ENCODE measurements at places on chromosomes 12 and 14.

DNA sequence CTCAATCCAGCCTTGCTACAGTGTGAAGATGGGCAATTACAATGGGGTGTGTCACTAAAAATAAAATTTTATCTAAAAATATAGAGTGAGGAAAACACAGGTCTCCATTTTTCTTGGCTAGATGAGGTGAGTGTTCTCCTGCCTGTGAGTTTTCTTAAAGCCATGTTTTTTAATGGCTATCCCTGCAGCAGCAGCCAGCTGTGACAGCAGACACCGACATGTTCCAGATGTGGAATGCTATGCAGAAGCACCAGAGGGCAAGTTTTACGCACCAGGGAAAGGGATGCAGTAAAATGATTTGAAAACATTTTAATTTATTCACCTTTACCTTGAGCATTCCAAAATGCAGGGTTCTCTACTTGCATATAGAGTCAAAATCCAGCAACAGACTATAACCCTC is 577.0 kb upstream of the STXBP6 start:
- DNase-seq: no peak

- no peak for DNase-seq
Observed at GRCh38 chr12:53593707-53594106, 32.5 kb downstream of the ATF7 start.

- no peak for DNase-seq
Observed at GRCh38 chr12:54762390-54762789, 91.9 kb upstream of the MUCL1 start.

DNA sequence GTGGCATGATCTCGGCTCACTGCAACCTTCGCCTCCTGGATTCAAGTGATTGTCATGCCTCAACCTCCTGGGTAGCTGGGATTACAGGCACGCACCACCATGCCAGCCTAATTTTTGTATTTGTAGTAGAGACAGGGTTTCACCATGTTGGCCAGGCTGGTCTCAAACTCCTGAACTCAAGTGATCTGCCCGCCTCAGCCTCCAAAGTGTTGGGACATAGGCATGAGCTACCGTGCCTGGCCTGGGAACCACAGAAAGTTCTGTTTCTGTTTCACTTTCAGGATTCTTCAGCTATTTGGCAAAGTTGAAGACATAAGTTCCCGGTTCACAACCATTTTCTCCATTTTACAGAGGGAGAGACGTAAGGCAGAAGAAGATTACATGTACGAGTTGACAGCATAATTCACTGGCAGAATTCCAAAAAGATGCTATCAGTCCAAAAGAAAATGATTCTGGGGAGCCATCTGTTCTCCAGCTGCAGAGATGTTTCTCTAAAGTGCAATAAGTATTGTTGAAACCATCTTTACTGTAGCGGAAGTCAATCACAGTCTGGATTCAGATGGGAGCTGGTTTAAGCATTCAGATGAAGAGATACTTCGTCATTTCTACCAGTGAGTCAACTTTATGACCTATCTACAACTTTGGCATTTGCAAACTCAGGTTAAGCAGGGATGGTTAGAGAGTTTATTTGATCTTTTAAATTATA is 8.1 kb upstream of the RNF34 start:
- peak; percentile 17 for DNase-seq

- no peak for DNase-seq
Observed at GRCh38 chr12:56337753-56338251, 882 bp upstream of the IL23A start.

GRCh38 chr12:86213012-86213411 is 43.2 kb downstream of the MGAT4C start:
- no peak for DNase-seq

- DNase-seq: no peak
Observed at GRCh38 chr14:35398071-35398584, 6.4 kb downstream of the NFKBIA start.

GRCh38 chr12:54890339-54890738 is 36.0 kb downstream of the MUCL1 start:
- no peak for DNase-seq

- DNase-seq: no peak
Observed at GRCh38 chr12:64299628-64300027, 77.5 kb upstream of the KICS2 start.

GRCh38 chr12:107372229-107372658 is 278.9 kb upstream of the CRY1 start:
- no peak for DNase-seq

DNA sequence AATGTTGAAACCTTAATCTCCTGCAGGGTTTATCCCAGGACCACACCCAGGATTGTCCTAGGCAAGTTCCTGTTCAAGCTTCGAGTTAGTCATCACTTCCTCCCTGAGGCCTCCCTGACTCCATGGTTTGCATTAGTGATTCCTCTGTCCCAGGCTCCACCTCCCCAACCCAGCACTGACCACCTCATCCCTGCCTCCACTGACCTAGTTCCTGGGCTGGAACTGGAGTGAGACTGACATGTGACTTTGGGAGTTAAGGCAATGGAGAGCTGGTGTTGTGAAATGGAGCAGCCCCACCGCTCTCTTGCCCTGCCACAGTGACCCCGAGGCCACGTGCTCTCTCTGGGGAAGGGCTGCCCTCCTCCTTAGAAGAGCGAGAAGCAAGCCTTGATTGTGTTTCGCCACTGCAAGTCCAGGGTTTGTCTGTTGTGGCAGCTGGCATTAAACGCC is 15.8 kb upstream of the DTX1 start:
- DNase-seq: no peak

- no peak for DNase-seq
Observed at GRCh38 chr14:56289155-56289554, 170.9 kb downstream of the PELI2 start.

DNA sequence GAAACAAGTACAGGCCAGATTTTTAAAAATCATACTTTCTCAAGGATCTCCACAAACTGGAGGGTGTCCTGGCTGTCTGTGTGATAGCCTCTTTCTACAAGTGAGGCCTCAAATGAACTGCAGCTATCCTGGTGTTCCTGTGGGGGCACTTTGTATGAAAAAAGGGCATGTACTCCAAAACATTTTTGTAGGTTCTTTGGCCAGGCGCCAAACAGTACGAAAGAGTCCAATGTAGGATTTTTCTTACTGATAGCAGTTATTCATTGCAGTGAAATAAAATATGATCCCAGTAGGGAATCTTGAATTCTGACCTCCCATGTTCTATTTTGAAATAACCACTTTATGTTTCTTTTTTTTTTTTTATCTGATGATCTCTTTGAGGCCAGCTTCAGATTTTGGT is 381.7 kb downstream of the PAWR start:
- DNase-seq: no peak

- DNase-seq: no peak
Observed at GRCh38 chr12:5716201-5716600, 228.9 kb downstream of the ANO2 start.

- no peak for DNase-seq
Observed at GRCh38 chr12:51951843-51952722, 584 bp downstream of the ACVR1B start.

DNA sequence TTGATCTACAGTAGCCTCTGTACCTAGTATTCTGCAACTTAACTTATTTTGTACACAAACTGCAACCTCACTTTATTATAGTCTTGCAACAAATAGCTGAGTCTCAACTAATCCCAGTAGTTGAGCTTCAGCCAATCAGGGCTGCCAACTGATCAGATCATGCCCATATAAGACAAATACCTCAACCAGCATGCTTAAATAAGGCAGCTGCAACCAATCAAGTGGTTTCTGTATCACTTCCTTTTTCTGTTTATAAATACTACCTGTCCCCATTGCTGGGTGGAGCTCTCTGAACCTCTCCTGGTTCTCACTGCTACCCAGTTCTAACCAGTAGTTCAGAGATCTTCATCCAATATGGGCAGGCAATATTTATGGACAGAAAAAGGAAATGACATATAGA is 248.5 kb upstream of the FBXO33 start:
- DNase-seq: no peak

- DNase-seq: no peak
Observed at GRCh38 chr12:80766897-80767296, 50.2 kb downstream of the MYF5 start.

DNA sequence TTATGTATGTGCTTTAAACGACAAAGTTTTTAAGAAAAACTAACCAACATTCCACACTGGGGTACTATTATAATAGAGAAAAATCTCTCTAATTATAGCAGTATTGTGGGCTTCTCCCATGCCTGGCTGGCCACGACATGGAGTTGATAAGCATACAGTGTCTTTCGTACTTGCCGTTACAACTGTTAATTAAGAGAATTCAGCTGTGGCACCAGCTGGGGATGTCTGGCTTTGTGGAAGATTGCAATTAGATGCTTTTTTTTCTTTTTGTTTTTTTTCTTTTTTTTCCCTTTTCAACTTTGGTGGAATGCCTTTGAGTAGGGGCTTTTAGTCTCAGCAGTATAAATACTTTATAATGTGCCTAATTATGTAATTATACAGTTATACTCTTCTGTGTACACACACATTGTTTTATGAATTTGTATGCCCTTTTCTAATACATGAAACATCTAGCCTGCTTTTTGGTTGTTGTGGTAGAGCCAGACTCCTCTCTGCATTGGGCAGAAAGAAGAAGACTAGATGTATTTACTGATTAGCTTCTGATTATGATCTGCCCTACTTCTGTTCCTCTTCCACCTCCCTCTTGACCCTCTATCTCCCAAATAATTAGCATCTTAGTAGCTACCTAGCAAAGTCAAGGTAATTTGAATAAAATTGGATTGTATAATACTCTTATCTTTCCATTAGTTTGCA is 76.4 kb downstream of the SUSD6 start:
- DNase-seq: no peak

- DNase-seq: no peak
Observed at GRCh38 chr14:37721976-37722659, 126.7 kb downstream of the TTC6 start.

GRCh38 chr12:53286448-53286847 is 8.9 kb upstream of the PFDN5 start:
- DNase-seq: no peak

DNA sequence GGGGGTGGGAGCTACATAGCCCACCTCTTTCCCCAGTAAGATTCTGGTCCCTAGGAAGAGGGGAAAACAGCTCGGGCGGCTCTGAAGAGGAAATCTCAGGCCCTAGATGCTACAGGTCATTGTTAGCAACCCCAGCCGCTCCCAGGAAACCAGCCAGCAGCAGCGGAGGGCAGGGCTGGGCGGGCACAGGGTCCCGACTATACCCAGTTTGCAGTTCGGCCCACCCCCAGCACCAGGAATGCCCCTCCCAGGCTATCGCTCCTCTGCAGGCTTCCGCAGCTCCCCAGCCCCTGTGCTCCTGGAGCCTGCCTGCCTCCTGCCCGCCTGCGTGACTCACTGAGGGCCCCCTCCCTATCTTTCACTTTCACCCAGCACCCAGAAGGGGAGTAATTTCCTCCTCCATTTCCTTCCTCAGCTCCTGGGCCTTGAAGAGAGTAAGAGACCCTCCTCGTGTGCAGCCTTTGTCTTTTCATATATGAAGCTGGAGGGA is 27.2 kb upstream of the PNMA1 start:
- DNase-seq: peak; percentile 64

- no peak for DNase-seq
Observed at GRCh38 chr12:74915718-74916117, 293.9 kb downstream of the KCNC2 start.

GRCh38 chr14:93027810-93028723 is 87.7 kb downstream of the ITPK1 start:
- no peak for DNase-seq

- no peak for DNase-seq
Observed at GRCh38 chr12:66244446-66244845, 55.4 kb downstream of the IRAK3 start.

- DNase-seq: no peak
Observed at GRCh38 chr12:58104351-58104755, 163.0 kb downstream of the ATP23 start.

- DNase-seq: no peak
Observed at GRCh38 chr14:70643967-70644366, 2.3 kb downstream of the TTC9 start.

DNA sequence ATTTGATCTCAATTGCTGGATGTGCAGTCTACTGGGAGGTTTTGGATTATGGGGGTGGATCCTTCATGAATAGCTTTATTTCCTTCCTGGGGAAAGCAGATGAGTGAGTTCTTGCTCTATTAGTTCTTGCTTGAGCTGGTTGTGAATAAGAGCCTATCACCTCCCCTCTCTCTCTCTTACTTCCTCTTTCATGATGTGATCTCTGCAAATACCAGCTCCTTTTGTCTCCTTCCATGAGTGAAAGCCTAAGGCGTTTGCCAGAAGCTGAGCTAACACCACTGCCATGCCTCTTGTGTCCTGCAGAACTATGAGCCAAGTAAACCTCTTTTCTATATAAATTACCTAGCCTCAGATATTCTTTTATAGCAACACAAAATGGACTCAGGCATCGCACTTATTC is 302.7 kb downstream of the CCER1 start:
- no peak for DNase-seq

- DNase-seq: no peak
Observed at GRCh38 chr12:18794000-18794399, 56.1 kb downstream of the CAPZA3 start.

DNA sequence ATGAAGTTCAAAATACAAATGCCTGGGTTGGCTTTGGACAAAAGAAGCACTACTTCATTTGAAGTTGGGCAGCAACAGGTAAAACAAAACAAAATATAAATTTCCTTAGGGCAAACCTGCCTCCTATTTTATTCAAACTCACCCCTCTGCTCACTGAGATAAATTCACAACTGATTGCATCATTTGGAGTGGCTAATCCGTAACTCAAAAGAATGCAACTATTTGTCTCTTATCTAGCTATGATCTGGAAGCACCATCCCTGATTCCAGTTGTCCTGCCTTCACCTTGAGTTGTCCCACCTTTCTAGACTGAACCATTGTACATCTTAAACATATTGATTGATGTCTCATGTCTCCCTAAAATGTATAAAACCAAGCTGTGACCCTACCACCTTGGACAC is 145.0 kb downstream of the CCER1 start:
- no peak for DNase-seq

DNA sequence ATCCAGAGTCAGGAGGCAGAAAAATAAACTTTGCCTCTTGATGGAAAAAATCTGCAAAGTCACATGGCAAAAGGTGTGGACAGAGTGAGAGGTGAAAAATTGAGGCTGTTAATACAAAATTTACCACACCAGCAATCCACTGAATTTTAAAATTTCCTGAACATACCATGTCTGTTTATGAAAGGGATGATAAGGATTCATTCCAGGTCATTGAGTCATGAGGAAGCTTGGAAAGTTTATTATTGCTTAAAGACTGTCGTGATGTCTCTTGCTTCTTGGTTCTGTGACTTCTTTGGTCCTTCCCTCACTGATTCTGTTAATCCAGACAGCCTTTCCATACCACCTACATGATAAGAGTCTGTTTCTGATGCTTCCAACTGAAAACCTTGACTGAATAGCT is 73.2 kb downstream of the TTC6 start:
- DNase-seq: no peak

DNA sequence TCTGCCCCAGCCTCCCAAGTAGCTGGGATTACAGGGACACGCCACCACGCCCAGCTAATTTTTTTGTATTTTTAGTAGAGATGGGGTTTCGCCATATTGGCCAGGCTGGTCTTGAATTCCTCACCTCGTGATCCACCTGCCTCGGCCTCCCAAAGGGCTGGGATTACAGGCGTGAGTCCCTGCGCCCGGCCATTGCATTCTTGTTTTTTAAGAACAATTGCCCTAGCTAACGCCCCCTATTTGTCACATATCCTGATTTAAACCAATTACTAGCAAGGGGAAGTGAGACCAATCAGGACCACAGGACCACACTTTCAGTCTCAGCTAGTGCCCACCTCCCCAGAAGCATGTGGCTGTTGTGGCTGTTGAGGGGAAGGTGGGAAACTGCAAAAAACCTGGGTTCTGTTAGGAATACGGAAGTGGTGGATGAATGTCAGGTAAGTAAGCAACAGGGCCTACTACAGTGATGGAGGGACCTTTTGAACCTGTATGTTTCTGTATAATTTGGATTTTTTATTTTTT is 37.8 kb upstream of the NFYB start:
- no peak for DNase-seq

GRCh38 chr12:88544991-88545980 is 35.0 kb downstream of the KITLG start:
- DNase-seq: no peak

All from activated CD4-positive, alpha-beta T cell treated with anti-CD3 and anti-CD28 coated beads, Interleukin-2, amount 50 U/mL, for 24 hours (primary cell).